Jurkat, Clone E6-1 (cell line): ENCODE measurements at places on chromosomes 12 and 14.
A peak's percentile ranks its signal among the peaks of the same experiment; 100 is the strongest.

DNA sequence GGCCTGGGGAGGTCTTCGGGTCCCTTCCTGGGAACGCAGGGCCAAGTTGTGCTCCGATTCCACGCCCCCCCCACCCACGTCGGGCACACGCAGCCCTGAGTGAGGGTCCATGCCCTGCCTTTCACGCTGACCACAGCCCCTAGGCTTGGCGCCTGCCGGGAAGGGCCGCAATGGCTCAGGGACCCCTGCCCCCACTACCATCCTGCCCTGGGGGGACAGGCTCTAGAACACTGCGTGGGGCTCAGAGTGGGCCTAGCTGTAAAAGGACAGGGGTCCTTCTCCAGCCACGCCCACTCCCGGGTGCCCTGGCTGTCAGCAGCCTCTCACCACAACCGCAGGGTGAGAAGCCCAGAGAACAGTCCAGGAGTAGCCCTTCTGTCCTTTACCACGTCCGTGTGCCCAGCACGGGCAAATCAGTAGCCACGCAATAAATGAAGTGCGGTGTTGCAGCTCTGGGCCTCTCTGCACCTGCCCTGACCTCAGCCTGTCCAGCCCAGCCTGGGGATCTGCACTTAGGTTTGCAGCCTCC lies 9.4 kb upstream of the GPR68 start:
- DNase-seq: no peak

GRCh38 chr14:41860586-41860985 lies 253.9 kb downstream of the LRFN5 start:
- no peak for DNase-seq

- DNase-seq: no peak
Measured at GRCh38 chr12:56358836-56359532, 923 bp downstream of the STAT2 start.

DNA sequence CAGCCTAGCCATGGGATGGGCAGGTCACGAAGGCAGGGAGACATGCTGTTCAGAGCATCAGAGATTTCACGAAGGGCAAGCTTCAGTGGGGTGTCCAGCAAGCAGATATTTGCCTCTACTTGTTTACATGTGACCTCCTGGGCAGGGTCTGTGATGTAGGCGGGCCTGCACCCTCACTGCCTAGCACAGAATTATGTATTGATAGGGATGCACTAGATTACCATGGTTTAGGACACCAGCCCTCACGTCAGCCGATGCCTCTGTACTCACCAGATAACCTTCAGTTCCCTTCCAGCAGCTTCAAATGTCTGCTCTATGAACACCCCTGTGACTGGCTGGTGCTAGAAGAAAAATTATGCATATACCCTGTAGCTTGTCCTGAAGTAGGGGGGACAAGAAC lies 5.1 kb upstream of the EIF5 start:
- DNase-seq: no peak

- no peak for DNase-seq
Measured at GRCh38 chr12:108815369-108815768, 42.0 kb downstream of the SSH1 start.

- DNase-seq: no peak
Measured at GRCh38 chr12:94299846-94300245, 151.5 kb downstream of the PLXNC1 start.

GRCh38 chr12:131356485-131357184 lies 354.3 kb upstream of the SFSWAP start:
- DNase-seq: no peak

DNA sequence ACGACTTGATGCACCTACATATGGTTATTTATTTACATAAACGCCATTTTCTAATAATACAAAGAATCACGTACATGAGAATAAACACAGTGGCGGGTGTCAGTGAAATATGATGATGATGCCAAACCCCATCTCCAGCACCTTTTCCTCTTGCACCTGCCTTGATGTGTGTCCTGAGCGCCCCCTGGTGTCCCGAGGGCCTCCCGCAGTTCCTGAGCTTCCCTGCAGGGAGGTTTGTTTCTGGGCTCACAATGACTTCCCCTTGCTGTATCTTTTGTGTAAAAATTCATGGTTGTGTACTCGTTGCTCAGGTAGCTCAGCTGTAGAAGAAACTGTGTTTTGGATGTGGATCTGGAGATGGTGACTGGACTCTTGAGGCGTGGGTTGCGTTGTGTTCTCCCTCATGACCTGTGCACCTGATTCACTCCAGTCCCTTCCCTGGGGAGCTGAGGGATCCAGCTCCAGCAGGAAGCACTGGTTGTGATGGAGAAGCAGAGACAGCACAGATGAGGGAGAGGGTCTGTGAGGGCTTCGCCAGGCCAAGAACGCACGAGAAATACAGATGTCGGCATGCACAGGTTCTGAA lies 1037.8 kb downstream of the TMEM121 start:
- DNase-seq: peak; percentile 78

- DNase-seq: no peak
Measured at GRCh38 chr14:27427796-27428195, 830.0 kb upstream of the NOVA1 start.

DNA sequence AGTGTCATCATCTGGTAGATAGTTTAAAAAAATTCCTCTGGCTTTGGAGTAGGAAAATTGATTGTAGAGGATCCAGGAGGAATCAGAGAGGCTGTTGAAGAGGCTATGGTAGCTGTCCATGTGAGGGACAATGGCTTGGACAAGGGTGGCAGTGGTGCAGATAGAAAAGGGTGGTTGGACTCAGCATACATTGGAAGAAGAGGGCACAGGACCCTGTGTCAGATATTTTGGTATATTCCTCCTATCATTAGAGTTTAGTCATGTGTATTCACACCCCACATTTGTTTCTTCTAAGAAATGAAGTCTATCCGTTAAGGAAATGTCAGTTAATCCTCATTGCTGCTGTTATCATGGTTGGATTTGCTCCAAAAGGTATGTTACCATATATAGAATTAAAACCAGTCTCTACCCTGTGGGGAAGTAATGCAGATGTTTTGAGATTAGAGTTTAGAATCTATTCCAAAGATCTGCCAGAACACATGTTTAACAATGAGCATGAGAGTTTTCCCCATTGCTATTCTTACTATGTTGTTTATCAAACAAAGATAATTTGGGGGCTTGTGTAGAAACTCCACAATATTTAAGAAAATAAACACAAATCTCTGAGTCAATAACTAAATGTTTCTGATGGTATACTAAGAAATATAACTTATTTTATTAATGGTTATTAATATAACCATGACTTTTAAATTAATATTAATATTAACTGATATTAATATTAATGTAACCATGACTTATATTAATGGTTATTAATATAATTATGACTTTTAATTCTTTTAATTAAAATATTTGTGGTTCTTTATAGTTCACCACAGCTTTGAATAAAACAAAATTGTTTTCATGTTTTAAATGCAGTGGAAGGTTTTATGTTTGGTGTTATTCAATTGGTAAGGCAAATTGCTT lies 80.9 kb downstream of the CRADD start:
- no peak for DNase-seq

- DNase-seq: no peak
Measured at GRCh38 chr14:76778546-76779215, 17.4 kb downstream of the VASH1 start.

DNA sequence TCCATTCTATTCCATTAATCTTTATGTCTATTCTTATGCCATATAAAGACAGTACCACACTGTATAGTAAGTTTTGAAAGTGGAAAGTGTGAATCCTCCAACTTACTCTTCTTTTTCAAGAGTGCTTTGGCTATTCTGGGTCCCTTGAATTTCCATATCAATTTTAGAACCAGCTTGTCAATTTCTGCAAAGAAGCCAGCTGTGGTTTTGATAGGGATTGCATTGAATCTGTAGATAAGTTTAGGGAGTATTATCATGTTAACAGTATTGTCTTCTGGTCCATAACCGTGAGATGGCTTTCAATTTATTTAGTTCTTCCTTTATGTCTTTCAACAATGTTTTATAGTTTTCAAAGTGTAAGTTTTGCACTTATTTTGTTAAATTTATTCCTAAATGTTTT lies 34.2 kb upstream of the GCH1 start:
- no peak for DNase-seq

DNA sequence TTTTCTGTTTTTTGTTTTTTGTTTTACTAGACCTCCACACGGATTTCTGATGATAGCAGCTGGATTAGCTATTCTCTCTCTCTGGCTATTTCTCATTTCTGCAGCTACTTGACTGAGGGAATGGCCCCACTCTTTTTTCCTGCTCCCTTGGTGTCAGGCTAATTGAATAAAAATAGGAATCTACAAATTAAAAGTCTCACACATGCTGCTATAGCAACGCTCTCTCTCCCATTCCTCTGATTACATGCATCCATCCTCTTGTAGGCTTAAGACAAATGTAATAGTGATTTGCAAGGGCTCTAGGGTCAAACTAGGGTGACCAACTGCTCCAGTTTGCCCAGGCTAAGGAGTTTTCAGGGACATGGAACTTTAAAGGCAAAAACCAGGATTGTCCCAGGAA lies 221.8 kb downstream of the PHLDA1 start:
- DNase-seq: no peak

DNA sequence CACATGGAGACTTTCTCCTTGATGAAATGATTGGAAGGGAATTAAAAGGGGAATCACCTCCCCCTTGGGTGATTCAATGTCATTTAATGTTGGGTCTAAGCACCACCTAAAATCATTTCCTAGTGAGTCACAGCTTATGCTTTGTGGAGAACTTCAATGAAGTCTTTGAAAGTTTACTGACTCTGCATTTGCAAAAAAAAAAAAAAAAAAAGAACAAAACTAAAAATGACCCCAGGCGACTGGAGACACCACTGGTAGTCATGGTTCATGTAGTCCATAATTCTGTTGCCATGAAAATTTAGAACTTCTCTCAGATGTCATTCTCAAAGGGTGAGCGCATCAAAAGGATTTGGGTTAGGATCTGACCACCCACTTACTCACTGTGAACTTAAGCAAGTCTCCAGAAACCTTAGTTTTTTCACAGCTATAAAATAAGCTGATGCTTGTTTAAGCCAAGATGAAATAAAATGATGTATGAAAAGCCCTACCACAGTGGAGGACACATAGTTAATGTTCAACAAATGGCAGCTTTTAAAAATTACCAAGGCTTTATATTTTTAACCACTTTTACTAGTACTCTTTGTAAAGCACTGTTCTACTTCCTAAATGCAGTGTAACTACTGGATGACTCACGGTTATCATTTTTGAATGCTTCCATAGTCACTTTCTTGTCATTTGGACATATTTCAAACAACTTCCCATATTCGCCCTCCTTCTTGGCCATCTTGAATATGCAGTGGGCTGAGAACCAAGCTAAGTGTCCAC lies 18.1 kb upstream of the KSR2 start:
- no peak for DNase-seq

GRCh38 chr12:27383429-27384260 lies 51.0 kb downstream of the BMAL2 start:
- peak; percentile 66 for DNase-seq

- peak; percentile 36 for DNase-seq
Measured at GRCh38 chr12:122980183-122981035, at the start of gene ARL6IP4. TSS of gene ARL6IP4 (plus strand) at chr12:122980681. CDS start at chr12:122981140, 459 bp downstream.

DNA sequence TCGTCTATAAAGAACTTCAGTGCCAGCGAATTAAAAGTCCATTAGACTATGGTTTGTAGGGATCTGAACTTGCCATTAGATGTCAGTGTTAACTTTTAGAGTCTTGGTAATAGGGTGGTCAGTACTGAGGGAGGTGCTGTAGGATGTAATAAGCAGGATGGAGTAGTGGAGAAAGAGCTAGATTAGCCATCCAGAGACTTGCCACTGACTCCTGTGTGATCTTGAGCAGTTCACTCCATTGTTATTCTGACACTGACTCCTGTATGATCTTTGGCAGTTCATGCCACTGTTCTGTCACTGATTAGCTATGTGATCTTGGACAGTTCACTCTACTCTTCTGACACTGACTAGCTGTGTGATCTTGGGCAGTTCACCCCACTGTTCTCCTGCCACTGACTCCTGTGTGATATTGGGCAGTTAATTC lies 133.6 kb downstream of the TTLL5 start:
- DNase-seq: no peak

GRCh38 chr12:29234965-29235626 lies 86.0 kb downstream of the FAR2 start:
- no peak for DNase-seq

GRCh38 chr12:72560003-72560769 lies 288.0 kb downstream of the TRHDE start:
- no peak for DNase-seq

DNA sequence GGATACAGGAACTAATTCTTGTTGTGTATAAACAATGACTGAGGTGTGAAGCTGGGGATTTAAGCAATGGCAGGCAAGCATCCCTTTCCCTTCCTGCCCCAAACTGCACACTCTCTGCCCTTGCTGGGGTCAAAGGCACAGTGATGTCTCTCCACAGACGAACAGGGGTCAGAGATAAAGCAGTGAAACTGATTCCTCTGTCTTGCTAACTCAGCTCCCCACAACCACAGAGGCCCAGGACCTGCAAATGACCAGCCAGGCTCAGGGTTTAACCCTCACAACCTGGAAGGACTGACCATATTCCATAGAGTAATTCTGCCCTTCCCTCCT lies 67.2 kb downstream of the CCDC88C start:
- no peak for DNase-seq

GRCh38 chr12:117212563-117213190 lies 22.4 kb upstream of the FBXO21 start:
- DNase-seq: peak; percentile 60

DNA sequence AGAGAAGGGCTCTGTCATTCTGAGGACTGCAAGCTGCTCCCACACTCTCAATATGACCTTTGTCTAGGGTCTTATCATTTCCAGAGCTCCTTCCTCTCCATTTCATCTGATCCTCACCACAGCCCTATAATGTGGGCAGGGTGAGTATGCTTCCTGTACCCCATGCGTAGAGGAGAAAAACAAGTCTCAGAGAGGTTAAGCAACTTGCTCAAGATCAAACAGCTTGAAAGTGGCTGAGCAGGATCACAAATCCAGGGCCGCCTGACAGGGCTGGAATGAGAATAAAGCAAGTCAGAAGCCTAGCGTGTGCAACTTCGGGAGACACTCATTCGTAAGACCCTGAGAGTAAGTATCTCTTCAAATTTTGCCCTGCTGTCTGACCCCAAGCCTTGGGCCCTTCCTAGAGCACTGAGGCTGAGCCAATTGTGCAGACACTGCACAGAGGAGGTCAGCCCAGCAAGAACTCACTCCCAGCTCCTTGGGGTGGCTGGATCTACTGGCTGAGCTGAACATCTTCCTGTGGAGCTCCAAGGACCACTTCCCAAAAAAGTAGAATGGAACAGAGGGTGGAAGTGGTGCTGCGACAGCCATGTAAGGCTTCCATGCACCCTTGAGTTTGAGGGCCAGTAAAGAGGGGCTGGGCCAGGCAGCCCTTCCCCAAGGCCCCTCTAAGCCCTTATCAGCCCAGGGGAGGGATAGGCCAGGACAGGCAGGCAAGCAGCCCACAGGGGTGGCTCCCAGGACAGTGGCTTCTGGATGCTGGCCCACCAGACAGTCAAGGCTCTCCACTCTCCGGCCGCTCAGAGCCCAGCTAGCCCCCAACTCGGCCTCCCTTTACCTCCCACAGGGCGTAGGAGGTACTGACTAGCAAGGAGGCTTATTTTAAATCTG lies 10.5 kb downstream of the ZFP36L1 start:
- DNase-seq: peak; percentile 97

- no peak for DNase-seq
Measured at GRCh38 chr12:92334552-92334951, 188.9 kb upstream of the BTG1 start.

GRCh38 chr14:75162631-75163030 lies 13.8 kb downstream of the TMED10 start:
- no peak for DNase-seq

- no peak for DNase-seq
Measured at GRCh38 chr12:121190523-121191031, 19.4 kb upstream of the P2RX4 start.
